ENCODE measurements at places on chromosomes 11 and 22.

DNA sequence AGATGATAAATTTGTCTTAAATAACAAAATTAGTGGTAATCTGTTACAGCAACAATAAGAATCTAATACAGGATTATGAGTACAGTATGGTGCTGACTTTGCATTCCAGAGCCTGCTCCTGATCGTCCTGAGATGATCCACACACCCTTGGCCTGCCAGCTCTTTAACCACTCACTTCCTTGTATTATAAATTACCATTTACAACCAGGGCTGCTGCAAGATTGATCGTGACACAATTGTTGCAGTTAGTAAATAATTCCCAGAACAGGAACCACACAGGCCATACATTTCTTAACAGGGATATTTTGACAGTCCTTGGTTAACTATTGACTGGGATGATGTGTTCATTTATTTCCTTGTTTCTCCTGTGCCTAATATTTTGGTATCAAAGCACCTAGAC lies 3.8 kb upstream of the CBLIF start:
- DNase-seq = peak; percentile 10

- DNase-seq = no peak
Observed at GRCh38 chr11:8070417-8071115, 10.4 kb upstream of the TUB start.

DNA sequence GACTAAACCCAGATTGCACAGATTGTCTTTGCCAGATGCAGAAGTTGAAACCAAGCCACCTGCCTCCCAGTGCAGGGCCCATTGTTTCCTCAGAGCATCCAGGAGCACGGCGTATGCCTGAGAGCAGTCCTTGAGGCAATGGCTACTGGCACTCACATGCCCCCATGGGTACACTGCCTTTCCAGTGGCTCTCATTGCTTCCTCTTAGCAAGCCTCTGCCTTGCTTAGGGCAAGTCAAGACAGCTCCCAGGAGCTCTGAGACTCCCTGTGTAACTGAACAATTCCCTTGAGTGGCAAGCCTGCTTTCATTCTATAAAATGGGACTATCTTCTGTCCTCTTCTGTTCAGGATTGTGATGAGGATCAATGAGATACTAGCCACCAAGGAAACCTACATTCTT lies 4.1 kb downstream of the SYTL2 start:
- DNase-seq = no peak

DNA sequence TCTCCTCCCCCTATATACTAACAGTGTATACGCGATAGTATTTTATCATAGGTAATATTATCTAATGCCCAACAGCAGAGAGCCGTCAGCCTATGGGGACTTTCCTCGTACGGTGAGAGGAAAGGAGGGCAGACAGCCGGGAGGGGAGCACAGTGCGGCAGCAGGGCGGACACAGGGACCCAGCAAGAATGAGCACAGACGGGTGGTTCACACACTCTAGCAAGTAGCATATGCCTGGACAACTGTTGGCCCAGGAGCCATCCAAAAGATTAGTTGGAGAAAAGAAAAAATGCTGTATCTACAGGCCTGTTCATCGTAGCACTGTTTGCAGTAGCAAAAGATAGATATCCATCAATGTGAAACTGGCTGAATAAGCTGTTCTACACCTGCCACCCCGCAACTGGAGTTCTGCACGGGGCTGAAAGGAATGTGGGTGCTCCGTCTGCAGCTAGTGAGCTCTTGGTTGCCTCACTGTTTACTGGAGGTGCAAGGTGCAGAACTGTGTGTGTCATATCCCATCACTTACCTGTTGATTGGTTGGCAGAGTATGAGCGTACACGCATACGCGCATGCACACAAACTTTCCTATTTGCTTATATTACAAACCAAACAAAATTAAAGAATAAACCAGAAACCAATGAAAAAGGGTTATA lies 324.3 kb downstream of the TBC1D22A start:
- DNase-seq = no peak

- DNase-seq = no peak
Observed at GRCh38 chr11:121589946-121590537, 137.3 kb upstream of the SORL1-AS1 start.

- no peak for DNase-seq
Observed at GRCh38 chr11:93849751-93850593, 446 bp downstream of the VSTM5 start.

Measured in GF-D8 (cell line).